ENCODE measurements at places on chromosomes 13 and 19. TPM values are rescaled to one million over a fixed set of nuclear protein-coding genes. Genes with fewer than 3 reads are reported as not detected.

- no peak for DNase-seq
These were observed 872.3 kb downstream of the SLITRK1 start for GRCh38 chr13:83009987-83010386.

DNA sequence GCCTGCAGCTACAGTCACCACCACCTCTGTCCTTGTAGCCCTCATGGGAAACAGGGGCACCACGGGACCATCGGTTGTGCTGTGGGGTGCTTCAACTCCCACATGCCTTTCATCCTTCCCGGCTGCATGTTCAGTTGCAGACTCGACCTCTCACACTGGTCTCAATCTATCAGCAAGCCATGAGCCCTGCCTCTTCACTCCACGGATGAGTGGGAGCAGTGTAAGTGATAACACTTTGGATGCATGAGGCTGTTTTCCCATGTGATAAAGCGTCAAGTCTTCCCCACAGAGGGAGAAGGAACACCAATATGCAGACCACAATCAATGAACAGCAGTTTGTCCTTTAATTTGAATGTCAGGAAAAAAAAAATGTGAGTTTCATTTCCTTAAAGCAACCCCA lies 12.2 kb downstream of the SERP2 start:
- no peak for DNase-seq

DNA sequence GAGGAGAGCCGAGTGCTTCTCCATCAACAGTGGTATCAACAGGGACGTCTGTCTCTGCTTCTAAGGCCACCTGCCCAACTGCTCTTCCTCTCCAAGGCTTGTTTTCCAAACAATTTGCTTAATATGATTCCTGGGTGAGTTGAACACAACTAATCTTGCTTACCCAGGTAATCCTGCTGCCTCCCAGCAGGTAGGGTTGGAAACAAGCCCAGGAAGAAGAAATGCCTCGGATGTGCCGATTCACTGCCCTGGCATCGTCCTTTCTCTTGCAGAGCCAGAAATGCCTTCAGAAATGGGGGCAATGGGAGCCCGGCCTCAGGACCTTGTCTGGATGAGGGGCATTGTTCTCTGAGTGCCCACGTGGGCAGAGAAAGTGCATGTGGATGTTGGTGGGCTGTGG lies 51.9 kb upstream of the C1QTNF9B start:
- no peak for DNase-seq

DNA sequence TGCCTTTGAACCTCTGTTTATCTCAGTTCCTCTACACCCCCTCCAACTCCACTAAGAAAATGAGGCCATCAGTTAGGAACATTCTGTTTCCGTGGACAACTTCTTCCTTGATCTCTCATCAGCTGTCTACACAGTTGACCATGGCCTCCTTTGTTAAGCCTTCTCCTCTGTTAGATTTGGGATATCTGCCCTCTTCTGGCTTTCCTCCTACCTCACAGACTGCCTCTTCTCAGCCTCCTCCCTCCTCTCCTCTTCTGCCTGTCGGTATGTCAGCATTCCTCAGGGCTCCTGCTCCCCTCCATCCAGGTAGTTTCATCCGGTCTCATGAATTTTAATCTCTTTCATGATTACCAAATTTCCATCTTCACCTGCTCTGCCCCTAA lies 454.9 kb downstream of the FOXO1 start:
- no peak for DNase-seq

DNA sequence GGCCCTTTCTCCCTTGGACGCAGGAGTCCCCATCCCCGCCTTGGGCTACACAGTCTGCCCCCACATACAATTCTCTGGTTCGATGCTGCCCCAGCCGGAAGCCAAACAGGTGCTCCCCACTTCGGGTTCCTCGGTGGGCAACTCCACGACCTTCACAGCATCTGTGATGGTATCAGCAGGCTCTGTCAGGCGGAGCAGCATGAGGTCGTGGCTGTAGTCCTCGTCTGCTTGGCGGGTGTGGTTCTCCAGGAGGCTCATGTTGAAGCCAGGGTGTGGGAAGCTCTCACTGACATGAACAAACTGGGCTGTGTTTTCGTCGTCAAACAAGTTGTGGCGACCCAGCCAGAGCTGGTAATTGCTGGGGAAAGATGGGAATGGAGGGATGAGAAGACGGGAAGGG lies 3.5 kb downstream of the KLK1 start:
- no peak for DNase-seq

- DNase-seq = peak; percentile 92
These were observed at the start of the genes ADAT3 and SCAMP4 for GRCh38 chr19:1905110-1905862. TSS of gene ADAT3 (plus strand) at chr19:1905399. CDS start at chr19:1912048, 6,649 bp downstream. TSS of gene SCAMP4 (plus strand) at chr19:1905399. CDS start at chr19:1915020, 9,621 bp downstream.

- DNase-seq = peak; percentile 79
These were observed 64.6 kb downstream of the PDS5B start for GRCh38 chr13:32650705-32651311.

FPR2 gene
- 0.10 TPM for total RNA-seq

GRCh38 chr13:47437406-47437805 lies 540.6 kb upstream of the HTR2A start:
- no peak for DNase-seq

DNA sequence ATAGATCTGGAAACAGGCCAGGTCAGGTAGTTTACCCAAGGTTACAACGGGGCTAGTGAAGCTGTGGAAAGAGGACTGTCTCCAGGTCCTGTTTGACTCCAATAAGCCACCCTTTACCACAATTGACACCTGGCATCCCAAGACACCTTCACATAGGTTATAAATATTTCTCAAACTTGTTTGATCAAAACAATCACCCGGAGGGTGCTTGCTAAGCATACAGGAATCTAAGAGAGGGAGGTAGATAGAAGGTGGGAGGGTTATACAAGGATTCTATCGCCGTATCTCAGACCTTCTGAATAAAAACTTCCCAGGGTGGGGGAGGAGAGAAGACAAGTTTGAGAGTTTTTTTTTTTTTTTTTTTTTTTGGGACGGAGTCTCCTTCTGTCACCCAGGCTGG lies 55.4 kb downstream of the MICU2 start:
- no peak for DNase-seq

FUT2 gene
- total RNA-seq = 1.9 TPM

CYP2F1 gene
- total RNA-seq = not detected

- DNase-seq = no peak
These were observed 1459.2 kb upstream of the SLC10A2 start for GRCh38 chr13:104525467-104525866.

- DNase-seq = no peak
These were observed 8.8 kb upstream of the SHKBP1 start for GRCh38 chr19:40567750-40568494.

ZNF880 gene
- total RNA-seq = 32.5 TPM

DNA sequence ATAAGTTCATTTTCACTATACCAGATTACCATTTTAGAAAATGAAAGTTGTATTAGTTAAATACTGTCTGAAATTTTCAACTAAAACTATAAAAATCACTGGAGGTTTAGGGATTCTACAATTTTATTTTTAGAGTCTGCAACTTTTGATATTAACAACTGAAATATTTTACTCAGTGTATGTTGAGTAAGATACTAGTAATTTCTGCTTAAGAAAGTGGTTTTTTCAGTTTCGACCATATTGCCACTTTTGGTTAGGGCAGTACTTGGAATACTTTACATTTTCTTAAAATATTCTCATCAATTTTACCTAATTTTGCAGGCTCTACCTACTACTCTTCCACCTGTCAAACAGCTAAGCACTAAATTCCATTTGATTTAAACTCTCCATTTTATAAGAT lies 59.6 kb downstream of the KCNRG start:
- DNase-seq = no peak

GRCh38 chr13:99363391-99363790 lies 56.2 kb upstream of the GPR183 start:
- no peak for DNase-seq

GARIN5B gene
- total RNA-seq = not detected

DNA sequence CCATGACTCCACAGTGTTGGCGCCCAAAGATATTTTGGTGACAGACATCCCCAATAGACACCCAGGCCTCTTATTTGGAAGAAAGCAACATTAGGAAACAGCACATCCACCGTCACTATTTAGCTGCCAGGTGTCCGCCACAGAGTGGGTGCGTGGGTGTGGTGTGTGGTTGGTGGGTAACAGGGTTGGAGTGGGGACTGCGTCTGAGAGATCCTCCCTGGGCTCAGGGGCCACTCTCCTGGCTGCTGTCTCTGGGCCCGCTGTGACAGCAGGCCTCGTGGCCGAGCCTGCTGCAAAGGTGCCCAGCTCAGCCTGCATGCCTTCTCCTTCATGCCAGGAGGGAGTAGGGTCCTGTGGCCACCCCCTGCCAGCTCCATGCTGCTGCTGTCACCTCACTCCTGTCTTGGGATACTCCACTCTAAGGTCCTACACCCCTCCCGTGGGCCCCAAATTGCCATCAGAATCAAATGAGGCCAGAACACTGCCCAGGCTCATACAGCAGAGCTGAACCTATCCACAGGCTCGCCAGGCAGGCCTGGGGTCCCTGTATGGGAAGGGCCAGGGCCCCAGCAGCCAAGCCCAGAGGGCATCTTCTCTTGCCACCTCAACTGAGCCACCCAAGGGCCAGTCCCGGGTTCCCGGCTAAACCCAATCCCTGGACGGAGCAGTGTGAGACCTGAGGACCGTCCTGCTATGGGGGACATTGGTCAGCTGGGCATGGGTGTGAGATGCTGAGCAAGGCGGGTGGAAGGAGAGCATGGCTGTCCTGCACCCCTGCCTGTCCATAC lies 24.7 kb upstream of the TIMM44 start:
- DNase-seq = no peak

GRCh38 chr19:53517114-53517741 lies 20.7 kb upstream of the ZNF331 start:
- no peak for DNase-seq

DNA sequence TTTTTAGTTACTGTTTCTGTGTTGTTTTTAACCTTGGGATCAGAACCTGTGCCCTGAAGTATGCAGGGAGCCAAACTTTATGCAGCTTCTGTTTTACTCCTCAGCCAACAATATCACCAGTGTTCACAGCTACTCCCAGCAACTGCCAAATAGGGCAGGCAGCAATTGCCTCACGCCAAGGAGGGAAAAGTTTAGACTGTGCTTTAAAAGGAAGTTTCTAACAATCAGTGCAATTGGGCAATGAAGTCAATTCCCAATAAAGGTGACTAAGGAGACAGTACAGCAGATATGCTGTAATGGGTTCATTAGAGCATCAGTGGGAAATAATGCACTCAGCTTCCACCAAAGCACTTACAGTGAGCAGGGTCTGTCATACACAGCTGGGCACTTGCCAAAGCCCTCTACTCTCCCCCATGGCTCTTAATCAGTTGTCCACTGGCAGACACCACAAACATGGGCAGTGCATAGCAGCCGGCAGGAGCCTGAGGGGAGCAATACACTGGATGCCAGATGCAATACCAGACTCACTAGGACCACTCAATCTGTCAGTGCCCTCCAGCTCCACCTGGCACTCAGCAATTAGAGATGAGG lies 19.3 kb downstream of the ENOX1 start:
- DNase-seq = no peak

DNA sequence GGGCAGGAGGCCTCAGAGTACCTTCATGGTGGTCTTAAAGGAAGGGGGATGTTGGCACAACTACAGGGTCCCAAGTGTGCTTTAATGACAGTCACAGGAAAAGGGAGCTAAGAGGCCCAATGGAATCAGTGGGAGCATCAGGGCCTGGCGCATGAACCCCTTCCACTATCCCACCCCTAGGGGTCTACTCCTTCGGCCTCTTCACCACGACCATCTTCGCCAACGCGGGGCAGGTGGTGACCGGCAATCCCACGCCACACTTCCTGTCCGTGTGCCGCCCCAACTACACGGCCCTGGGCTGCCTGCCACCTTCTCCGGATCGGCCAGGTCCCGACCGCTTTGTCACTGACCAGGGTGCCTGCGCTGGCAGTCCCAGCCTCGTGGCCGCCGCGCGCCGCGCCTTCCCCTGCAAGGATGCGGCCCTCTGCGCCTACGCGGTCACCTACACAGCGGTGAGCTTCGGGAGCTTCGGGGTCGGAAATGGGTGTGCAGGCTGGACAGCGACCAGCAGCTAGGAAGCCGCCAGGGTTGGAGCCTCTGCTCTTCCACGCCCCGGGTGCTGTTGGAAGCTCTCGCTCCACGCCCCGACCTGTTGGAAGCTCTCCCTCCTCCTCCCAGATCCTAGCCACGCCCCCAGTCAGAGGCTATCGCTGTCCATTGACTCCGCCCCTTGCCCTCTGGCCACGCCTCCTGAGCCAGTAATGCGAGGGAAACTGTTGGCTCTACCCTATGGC lies 6.0 kb downstream of the PLPPR2 start:
- peak; percentile 34 for DNase-seq

DNA sequence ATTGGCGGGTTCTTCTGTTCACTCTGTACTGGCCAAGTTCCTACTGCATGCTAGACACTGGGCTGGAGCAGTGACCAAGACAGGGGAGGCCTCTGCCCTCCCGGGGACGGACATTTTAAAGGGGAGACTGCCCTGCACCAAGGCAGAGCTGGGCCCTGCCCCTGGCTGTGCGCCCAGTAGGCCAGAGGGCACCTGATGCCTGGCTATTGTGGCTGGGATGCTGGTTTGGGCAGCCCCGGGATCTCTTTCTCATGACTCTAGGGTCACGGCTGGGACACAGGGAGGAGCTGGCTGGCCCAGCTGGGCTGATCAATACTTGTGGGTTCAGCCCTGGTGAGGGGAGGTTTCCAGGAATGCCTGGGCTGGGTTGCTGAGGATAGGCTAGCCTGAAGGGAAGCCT lies 17.7 kb downstream of the LIPE start:
- no peak for DNase-seq

GRCh38 chr19:15042003-15042402 lies 7.3 kb upstream of the CASP14 start:
- DNase-seq = no peak
